ENCODE measurements at places on chromosomes 6 and 20. TPM values are rescaled to one million over a fixed set of nuclear protein-coding genes. Genes with fewer than 3 reads are reported as not detected.

DNA sequence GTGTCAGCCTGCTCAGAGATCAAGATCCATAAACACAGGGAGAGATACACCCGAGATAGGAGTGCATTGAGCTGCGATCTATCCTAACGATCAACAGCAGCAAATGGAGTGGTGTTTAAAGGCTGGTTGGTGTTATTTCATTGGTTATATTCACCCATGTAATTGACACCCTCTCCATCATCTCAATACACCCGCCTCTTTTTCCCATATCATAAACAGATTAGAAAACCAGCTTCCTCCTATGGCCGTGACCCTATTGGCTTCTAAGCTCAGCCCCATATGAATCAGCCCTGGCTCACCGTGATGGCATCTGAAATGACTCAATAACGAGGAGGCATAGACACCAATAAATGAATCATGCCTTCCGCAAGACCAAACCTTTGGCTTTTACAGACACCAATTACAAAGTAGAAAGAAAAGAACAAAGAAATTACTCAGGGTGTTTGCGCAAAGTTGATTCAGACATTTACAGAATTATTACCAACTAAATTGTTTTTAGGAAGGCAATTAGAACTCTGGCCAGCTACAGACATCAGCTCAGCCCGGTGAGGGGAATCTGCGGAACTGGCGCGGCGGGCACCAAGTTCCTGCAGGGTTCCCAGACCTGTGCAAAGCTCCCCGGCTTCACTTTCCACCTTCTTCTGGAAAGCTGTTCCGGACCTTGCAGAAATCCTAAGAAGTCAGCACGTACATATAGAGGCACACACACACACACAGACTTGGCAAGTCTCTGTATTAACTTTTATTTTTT, 11.5 kb downstream of the PMEPA1 start:
- H3K4me3 ChIP-seq = no peak overlapping the region
- H3K36me3 ChIP-seq = no peaks in the 10 kb centered on the region
- no peaks in the 10 kb centered on the region for H3K27me3 ChIP-seq
- peak; percentile 84 for DNase-seq
- H3K4me1 ChIP-seq = peaks cover 26% of the 10 kb centered on the region

DNA sequence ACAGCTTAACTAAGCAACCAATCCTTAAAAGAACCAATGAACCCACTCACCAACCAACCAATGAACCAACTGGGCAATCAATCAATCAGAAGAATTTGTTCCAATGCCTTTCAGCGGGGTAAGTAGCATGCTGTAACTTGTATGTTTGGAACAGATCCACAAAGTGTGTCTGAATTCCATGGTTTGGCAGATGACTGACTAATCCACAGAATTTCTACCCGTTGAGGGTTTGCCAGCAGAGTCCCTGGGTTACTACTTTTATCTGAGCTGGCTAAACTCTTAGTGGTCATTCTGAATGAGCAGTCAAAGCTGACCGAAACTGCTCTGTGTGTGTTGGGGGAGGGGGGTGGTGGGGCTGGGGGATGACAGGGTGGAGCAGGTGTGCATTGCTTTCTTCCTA, 125.0 kb upstream of the JAG1 start:
- H3K27ac ChIP-seq = no peak overlapping the region
- no peak overlapping the region for H3K4me3 ChIP-seq
- H3K4me1 ChIP-seq = peaks cover 4% of the 10 kb centered on the region
- DNase-seq = no peak
- H3K36me3 ChIP-seq = no peaks in the 10 kb centered on the region

- peak overlapping the region; percentile 85 for H3K27ac ChIP-seq
- peak; percentile 89 for DNase-seq
- H3K4me1 ChIP-seq = peaks cover 9% of the 10 kb centered on the region
These were observed 209.1 kb upstream of the JARID2 start for GRCh38 chr6:15036690-15037245.

- H3K36me3 ChIP-seq = no peaks in the 10 kb centered on the region
- no peak overlapping the region for H3K4me3 ChIP-seq
- H3K27ac ChIP-seq = peak overlapping the region; percentile 95
These were observed 14.3 kb upstream of the PTCRA start for GRCh38 chr6:42901538-42901957.

GRCh38 chr6:161360520-161360919, 86.7 kb upstream of the AGPAT4 start:
- no peaks in the 10 kb centered on the region for H3K4me1 ChIP-seq
- DNase-seq = no peak
- H3K36me3 ChIP-seq = no peaks in the 10 kb centered on the region
- no peaks in the 10 kb centered on the region for H3K27me3 ChIP-seq

The CPNE5 gene
- 0.30 TPM for total RNA-seq

- H3K4me3 ChIP-seq = no peak overlapping the region
- no peak for DNase-seq
- no peaks in the 10 kb centered on the region for H3K27me3 ChIP-seq
- H3K27ac ChIP-seq = no peak overlapping the region
- no peaks in the 10 kb centered on the region for H3K4me1 ChIP-seq
- H3K36me3 ChIP-seq = no peaks in the 10 kb centered on the region
These were observed 503.4 kb downstream of the CD109 start for GRCh38 chr6:74199215-74199915.
